NCI-H1694 (cell line): ENCODE measurements at places on chromosomes 5 and 9.

GRCh38 chr9:34562135-34562745, 27.3 kb downstream of the CNTFR start:
- peak; percentile 19 for DNase-seq

GRCh38 chr9:111872886-111873285, 23.7 kb upstream of the UGCG start:
- DNase-seq: no peak

- no peak for DNase-seq
These were observed 74.7 kb downstream of the TMEM161B start for GRCh38 chr5:88193896-88194295.

- DNase-seq: no peak
These were observed 70.4 kb upstream of the SIMC1 start for GRCh38 chr5:176167800-176168199.
